ENCODE measurements at places on chromosomes 2 and 18.

- DNase-seq, result no peak
These were observed 41.5 kb upstream of the C1D start for GRCh38 chr2:68104111-68104835.

- DNase-seq, result no peak
These were observed 11.8 kb downstream of the RDH14 start for GRCh38 chr2:18548621-18549020.

DNA sequence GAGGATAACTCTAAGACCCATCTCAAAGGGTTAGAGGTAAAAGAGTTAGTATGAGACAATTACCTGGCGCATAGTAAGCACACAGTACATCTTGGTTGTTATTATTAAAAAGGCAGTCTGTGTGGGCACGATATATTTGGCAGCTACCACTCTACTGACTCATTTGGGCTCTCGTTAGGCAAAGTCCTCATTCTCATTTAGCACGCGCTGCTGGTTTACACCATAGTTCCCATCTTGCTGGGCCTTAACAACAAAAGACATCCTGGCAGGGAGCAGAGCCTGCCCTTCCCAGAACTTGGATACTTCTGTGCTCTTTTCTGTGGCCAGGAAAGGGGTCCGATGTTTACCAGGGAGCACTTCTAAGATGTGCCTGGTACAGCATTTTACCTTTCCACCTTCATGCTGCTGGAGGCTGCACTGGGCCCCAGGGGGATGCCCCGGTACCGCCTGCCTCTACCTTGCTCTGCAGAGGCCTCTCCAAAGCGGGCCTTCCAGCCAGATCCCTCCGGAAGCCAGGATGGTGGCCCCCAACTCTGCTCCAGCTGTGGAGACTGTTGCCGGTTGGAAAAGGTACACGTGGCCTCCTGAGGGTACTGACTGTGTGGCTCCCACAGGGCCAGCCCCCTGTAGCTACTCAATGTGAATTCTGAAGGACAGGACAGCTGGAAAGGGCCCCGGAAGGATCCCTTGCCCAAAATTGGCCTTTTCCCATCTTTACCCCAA lies 15.0 kb downstream of the GLI2 start:
- no peak for DNase-seq

DNA sequence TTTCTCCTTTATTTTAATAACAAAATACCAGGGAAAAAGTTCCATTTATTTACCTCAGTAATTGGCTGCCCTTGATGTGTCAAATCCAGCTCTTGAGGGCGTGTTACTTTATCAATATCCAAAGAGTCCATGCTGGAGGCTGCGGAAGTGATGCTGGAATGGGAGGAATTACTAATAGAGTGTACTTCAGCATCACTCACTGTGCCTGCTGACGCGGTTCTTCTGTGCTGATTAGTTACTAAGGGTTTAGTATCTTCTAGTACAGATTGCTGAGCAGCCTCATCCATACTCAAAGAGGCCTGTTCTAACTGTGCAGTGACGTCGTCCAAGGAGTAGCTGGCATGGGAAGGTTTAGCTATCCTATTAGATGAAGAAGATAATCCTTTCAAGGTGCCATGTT lies 45.6 kb downstream of the RAPH1 start:
- no peak for DNase-seq

- no peak for DNase-seq
These were observed 204.1 kb downstream of the CELF4 start for GRCh38 chr18:37361335-37362157.

- DNase-seq, result no peak
These were observed 30.2 kb downstream of the GRHL1 start for GRCh38 chr2:9981655-9982054.

- no peak for DNase-seq
These were observed 1673.3 kb downstream of the LRP1B start for GRCh38 chr2:140457483-140457882.

DNA sequence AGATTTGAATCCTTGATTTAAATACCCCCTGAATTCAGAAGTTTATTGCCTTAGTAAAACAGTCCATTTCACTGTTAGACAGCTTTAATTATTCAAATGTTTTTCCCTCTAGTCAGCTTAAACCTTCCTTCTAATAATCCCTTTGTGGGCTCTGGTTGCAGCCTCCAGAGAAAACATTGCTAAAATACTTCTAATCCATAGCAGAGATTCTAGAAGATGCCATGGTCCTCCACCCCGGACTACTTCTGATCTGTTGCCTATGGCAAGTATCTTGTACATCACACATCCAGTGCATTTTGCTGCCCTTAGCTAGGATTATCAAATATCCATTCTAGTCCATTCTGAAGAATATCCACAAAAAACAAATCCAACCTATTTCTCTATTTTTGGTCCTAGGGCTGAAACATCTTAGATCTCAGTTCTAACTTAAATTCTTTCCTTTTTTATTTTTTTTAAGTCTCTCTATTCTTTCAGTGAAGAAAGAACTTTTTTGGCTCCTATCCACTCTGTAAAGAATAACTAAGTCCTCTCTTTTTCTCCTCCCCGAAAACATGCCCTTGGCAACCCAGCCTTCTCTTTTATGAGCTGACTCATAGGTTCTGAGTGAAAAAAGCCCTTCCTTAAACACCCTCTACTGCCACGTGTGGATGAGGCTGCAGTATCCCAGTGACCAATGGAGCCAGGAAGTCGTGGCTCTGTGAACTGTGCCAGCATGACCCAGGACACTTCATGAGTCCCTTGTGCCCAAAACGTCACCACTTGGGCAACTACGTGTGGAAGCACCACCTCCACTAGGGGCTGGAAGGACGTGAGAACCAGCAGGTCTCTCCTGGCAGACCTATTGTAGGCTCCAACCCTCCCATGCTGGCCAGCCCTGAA lies 349.8 kb downstream of the TNS1 start:
- DNase-seq, result no peak
